ENCODE measurements at places on chromosomes 6 and 20.

- DNase-seq: peak; percentile 95
Observed at GRCh38 chr20:2237059-2237458, 58.7 kb upstream of the TGM3 start.

DNA sequence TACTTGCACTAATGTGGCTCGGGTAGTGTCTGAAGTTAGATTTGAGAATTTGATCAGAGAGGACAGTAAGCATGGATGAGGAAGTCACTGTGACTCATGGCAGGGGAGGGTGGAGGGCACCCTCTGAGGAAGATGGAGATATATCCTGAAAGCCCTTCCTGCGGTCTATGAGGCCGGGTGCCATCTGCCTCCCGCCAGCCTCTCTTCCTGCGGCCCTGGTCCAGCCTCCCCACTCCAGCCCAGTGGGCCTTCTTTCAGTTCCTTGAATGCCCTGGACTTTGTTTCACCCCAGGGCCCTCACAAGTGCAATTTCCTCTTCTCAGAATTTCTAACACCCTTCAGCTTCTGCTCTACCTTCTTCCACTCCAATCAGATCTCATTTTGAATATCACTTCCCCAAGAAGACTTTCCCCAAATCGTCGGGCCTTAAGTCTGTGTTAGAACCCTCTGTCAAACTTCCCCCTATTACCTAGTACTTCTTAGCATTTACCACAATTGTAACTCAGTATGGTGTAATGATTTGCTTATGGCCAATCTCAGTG is 20.2 kb upstream of the TNFAIP3 start:
- no peak for DNase-seq

DNA sequence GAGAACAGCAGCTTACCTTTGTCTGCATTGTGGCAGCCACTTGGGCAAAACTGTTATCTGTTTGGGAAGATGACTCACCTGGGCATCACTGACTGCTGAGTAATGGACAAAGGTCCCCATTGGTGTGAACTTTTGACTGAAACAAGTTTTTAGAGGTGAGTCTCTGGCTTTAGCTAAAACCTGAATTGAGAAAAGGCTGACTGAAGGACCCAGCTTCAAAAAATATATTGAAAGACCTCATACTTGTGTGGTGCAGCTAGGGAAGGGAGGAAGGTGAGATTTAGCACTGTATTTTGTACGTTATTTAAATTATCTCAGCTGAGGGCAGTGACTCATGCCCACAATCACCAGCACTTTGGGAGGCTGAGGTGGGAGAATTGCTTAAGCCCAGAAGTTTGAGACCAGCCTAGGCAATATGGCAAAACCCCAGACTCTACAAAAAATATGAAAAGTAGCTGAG is 4.5 kb upstream of the CITED2 start:
- DNase-seq: peak; percentile 31

- DNase-seq: no peak
Observed at GRCh38 chr6:141464896-141465295, 667.8 kb upstream of the GJE1 start.

DNA sequence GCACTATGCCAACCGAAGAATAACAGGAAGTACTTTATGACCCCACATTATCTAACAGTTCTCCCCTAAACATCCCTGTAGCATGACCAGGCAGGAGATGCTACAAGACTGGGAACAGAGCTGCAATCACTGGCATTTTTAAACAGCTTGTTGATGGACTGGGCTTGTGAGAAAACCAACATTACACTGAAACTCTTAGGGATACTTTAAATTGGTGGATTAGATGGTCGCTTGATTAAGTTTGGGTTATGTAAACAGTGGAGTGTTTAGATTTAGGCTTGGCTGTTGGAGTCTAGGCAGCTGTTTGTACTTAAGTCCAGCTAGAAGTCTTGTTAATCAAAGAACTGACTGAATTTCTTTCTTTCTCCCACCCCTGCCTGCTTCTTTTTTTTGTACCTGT is 234.1 kb upstream of the BMP2 start:
- DNase-seq: peak; percentile 27

DNA sequence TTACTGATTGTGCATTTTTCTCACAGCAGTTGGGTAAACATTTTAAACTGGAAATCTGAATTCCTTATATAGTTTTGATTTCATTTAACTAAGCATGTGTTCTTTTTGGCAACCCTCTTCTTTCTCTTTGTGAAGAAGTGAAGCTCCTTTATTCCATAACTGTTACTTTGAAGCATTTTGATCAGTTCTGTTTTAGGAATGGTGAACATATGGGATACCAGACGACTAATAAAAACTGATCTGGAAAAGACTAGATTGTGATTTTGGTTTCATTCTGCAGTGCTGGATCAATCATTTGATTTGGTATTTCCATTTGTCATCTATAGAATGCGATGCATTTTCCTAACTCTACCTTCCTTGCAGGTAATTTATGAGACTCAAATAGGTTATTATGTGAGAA is 9.8 kb downstream of the AFG1L start:
- no peak for DNase-seq

DNA sequence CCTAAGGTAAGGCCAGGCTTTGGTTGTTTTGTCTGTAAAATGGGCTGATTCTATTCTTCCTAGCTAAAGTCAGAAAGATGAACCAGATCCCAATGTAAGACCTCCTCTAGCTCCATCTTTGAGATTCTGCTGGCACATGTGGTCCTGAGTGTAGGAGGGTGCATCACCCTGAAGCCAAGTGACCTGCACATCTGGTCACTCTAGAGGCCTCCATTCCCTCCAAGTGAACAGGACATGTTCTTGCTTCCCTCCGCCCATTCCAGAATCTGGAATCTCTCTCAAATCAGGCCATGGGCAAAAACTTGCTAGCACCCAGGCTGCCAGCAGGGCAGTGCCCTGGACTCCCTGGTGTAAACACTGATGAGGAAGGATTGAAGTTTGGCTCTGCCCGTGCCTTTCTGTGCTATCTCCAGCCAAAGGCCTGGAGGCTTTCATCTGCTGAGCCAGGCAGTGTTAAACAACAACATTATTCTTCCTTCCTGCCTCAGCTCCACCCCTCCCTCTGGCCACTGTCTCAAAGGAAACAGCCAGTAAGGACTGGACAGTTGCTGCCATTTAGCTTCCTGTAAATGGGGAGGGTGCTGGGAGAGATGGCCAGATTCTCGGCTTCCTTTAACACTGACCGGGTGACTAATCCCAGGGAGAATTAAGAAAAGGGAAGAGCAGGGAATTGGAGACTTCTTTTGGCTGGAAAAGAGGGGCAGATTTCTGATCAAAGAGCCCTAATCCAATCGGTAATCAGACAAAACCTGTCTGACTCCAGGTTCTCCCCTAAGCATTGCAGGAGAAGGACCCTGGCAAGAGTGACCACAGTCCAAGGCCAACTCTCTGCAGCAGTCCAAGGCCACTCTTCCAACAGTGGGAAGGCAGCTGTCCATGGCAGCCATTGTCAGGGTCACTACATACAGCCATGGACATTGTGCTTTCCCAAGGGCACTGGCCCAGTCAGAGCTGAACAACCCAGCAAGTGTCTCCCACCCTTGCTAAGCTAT is 19.5 kb upstream of the ADGRF1 start:
- DNase-seq: no peak

DNA sequence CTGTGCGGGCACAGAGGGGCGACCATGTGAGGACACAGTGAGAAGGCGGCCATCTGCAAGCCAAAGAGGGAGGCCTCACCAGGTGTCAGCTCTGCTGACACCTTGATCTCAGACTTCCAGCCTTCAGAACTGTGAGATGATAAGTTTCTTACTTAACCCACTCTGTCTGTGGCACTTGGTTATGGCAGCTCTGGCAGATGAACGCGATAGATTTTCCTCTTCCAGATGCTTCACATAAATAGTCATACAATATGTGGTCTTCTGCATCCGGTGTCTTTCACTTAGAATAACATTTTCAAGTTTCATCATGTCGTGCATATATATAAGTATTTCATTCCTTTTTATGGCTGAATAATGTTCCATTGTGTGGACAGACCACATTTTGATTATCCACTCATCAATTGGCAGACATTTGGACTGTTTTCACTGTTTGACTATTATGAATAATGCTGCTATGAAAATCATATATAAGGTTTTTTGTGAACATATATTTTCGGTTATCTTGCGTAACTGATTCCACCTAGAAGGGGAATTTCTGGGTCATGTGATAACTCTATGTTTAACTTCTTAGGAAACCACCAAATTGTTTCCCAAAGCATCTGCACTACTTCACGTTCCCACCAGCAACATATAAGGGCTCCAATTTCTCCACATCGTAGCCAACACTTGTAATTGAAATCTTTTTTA is 30.2 kb downstream of the PRR18 start:
- DNase-seq: no peak

DNA sequence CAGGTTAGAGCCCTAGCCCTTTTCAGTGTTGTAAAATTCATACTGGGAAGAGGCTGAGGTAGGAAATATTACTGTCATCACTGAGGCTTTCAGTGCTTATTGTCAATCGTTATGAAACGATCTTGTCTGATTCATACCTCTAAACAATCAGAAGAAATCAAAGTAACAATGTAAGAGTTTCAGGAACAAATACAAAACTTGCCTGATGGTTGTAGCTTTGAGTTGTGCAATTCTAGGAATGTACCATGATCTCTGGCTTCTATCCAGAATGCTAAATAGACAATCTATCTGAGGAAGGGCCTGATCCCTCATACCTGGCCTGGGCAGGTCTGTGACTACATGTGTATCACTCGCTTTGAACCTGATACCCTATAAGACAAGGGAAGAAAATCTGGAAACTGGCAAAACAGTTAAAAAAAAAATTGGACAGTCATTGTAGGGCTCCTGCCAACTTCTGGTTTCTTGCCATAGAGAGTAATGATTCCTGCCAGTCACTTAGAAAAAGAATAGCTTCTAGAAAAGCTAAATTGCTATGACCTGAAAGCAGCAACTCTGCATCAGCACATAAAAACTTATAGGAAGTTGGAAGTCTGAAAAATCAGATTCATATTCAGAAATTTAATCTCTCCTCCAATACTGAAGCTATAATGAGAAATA is 234.7 kb downstream of the BTBD9 start:
- DNase-seq: peak; percentile 29

- DNase-seq: no peak
Observed at GRCh38 chr6:158121335-158121734, 46.7 kb downstream of the SERAC1 start.

GRCh38 chr20:4038047-4038459 is 22.7 kb upstream of the RNF24 start:
- DNase-seq: peak; percentile 84

GRCh38 chr20:58645412-58645968 is 5.6 kb upstream of the STX16 start:
- DNase-seq: peak; percentile 83

- DNase-seq: no peak
Observed at GRCh38 chr6:110399219-110400071, 15.9 kb downstream of the DDO start.

GRCh38 chr20:13447385-13448180 is 191.1 kb downstream of the TASP1 start:
- DNase-seq: no peak

Measured in fibroblast of upper back skin (primary cell).